DMS79 (cell line): ENCODE measurements at places on chromosomes 1 and 21.

DNA sequence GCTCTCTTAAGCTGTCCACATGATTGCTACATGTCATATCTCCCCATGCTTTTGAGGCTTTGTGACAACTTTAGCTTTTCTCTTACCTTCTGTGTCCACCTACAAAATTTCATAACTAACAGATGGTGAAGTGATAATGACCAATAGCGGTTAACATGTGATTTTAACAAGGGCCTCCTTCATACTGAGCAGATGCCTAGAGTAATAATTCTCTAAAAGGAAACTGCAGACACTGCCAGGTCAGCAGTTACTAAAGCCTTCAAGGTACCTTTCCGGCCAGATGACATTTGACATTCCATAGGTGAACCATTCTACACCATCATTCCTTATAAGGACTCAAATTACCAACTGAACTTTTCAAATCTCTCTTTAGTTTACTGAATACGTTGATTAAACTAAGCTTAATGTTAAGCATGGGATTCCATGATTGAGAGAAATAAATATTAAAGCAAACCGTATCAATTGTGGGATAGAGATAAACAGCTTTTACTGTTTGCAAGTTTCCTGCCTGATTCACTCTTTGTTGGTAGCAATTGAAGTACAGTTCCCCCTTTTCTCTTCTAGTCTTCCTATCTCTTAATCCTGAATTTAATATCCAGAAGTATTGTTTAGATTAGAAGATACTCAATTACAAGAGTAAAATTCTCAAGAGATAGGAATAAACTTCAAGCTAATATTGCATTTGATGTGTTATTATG, 205.1 kb downstream of the PLA2G4A start:
- DNase-seq: no peak

- DNase-seq: no peak
Observed at GRCh38 chr1:203359010-203359571, 8.2 kb upstream of the FMOD start.

GRCh38 chr1:91757763-91758460, 128.0 kb downstream of the TGFBR3 start:
- no peak for DNase-seq

DNA sequence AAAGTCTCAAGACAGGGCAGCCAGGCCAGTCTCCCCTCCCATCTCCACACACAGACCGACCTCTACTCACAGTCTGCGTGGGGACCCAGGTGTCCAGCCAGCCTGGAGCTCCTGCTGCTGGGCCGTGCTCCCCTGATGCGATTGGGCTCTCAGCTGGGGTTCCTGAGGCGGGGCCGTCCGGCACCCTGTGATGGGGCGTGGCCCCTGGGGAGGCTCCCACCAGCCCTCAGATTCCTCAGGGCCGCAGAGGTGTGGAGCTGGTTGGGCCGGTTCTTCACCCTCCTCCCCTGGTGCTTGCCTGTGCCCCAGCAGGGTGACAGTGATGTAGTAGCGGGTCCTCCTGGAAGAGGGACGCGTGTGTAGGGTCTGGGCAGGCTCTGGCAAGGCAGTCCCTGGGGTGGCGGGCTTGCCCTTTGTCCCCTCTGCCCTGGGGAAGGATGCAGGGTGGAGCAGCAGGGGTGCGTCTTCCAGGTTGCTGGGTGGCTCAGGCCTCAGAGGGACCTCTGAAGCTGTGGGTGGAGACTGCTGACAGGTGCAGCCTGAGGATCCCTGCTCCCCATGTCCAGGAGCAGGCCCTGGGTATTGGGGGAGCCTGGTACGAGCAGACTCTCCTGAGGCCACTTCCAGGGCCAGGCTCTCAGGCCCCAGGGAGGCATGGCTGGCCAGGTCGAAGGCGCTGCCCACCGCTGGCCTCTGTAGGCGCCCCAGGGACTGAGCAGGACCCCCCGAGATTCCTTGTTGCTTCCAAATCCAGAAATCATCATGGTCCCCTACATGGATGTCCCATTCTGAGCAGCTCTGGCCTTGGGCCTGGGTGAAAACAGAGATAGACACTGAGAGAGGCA, at the start of gene CRYBG2:
Gene CRYBG2 (minus strand): TSS at position 155 of the 845 bp plus-strand sequence. CDS start 7,473 bp downstream, outside the sequence.
- no peak for DNase-seq

DNA sequence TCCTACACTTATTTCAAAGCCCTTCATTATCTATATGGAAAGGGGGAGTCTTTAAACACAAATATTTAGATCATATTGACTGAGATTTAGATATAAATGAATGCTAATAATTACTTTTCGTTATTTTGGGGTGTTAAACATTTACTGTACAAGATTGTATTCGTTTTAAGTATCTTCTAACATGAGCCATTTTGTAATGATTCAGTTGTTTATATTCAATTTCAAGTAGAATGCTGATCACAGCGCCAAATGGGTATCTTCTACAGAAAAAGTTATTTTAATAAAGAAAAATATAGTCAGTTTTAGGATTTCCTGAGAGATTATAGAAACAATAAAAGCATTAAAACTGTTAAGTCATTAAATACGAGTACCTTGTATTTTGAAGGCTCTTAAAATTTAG, 104.5 kb upstream of the HNRNPU start:
- no peak for DNase-seq

DNA sequence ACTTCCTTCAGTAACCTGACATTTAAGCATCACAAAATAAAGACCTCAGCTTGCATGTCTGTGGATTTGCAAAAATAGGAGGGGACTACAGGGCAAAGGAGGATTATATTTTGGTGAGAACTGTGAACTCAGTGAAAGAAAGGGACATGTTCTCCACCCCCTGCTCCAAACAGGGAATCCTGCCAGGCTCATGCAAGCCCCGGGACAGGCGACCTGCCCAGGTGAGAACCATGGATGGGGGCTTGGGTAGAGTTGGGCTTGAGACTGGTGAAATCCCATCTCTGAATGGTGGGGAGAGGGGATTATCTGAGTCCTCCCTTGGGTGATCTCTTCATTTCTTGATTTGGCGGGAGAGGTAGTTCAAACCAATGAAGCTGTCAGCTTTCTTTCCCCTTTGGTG, 110.1 kb downstream of the SUSD4 start:
- no peak for DNase-seq
